ENCODE measurements at places on chromosomes 11 and 22.

DNA sequence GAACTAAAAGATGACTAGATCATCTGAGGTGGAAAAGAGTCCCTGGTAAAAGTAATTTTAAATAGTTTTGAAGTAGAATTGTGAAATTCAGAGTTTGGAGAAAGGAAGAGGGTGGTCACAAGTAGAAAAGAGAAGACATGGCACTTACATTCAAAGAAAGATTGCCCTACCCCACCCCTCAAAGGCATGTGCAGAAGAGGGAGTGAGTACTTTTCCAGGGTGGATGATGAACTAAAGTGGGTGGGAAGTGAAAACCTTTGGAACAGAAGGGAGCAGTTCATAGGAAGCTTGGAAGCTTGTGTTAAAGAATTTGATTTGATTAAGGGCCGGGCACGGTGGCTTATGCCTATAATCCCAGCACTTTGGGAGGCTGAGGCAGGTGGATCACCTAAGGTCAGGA, 23.6 kb downstream of the SREBF2 start:
- DNase-seq, result no peak

- no peak for DNase-seq
Measured at GRCh38 chr11:2862395-2863275, 22.9 kb downstream of the CDKN1C start.

DNA sequence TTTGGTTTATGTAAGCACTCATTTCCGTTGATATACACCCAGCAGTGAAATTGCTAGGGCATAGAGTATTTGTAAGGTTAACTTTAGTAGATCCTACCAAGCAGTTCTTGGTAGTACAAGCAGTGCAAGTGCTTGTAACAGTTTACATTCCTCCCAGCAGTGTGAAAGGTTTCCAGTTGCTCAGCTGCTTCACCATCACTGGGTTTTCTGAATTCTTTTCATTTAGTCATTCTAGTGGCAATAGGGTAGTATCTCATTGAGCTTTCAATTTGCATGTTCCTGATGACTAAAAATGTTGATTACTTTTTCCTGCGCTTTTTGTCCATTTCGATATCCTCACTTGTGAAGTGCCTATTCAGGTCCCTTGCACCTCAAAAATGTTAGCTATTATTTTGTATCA, 34.3 kb downstream of the ZNF202 start:
- no peak for DNase-seq

DNA sequence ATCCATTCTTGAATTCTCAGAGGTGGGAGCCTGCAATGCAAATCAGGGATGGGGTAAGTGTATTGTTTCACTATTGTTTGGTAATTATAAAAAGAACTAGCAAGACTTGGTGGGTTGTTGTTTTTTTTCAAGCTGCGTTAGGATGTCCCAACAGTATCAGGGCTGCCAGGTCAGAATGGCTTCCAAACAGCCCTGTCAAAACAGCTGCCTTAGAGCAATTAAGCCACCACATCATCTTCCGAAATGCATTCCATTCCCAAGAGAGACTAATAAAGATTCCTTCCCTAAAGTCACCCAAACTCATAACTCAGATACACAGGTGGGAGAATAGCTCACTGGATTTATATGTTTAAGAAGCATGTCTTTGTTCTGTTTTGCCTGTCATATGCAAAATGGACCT, 23.5 kb downstream of the BBOX1 start:
- DNase-seq, result no peak

GRCh38 chr11:35183326-35183925, 44.5 kb downstream of the CD44 start:
- DNase-seq, result no peak

- DNase-seq, result no peak
Measured at GRCh38 chr22:46833228-46833627, 70.8 kb downstream of the TBC1D22A start.

DNA sequence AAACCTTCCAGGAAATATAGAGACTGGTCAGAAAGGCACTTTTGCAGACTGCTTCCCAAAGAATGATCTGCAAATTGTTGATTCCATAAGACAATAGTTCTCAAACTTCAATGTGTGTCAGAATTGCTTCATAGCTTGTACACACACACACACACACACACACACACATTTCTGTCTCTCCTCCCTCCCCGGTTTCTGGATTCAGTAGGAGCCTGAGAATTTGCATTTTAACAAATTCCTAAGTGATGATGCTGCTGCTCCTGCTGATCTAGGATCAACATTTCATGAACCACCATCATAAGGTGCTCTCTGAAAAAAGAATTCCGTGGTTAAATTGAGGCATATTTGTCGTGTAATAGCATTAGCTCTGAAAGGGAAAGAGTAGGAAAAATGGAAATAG, 35.3 kb upstream of the FZD4 start:
- peak; percentile 28 for DNase-seq

DNA sequence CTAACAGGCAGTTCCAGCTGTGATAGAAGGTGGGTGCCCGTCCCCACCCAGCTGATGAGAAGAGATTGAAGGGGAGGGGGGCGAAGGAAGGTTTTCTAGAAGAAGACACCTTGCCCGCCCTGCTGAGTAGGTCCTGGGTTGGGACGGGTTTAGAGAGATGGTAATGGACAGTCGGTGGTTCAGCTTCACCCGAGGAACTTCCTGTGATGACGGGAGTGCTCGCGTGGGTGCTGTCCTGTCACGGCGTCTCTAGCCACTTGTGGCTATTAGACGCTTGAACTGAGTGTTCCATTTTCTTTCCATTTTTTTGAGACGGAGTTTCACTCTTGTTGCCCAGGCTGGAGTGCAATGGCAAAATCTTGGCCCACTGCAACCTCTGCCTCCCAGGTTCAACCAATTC, 27.6 kb upstream of the MGAT3 start:
- no peak for DNase-seq

DNA sequence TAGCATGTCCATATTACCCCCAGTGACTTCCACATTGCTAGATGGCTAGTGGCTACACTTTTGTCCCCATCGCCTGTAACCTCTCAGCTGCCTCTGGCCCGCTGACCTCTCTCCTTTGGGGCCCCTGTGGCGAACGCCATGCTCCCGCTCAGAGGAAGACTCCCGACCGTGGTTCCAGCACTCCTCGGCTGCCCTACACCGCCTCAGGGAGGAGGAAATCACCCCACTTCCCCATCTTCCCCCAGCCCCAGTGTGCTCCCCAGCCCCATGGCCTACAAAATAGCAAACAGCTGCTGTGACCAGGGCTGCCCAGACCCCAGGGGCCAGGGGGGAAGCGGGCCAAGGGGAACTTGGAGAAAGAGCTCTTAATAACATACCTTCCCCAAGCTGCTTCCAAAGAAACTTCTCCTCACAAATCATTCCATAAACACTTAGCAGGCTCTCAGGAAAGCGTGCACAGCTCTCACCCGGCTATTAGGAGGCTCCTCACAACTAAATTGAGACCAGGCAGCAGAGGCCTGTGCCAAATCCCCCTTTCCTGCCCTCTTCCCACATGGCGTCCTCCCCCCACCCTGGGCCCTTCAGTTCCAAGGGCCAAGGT, 63.5 kb upstream of the WNT11 start:
- DNase-seq, result no peak

DNA sequence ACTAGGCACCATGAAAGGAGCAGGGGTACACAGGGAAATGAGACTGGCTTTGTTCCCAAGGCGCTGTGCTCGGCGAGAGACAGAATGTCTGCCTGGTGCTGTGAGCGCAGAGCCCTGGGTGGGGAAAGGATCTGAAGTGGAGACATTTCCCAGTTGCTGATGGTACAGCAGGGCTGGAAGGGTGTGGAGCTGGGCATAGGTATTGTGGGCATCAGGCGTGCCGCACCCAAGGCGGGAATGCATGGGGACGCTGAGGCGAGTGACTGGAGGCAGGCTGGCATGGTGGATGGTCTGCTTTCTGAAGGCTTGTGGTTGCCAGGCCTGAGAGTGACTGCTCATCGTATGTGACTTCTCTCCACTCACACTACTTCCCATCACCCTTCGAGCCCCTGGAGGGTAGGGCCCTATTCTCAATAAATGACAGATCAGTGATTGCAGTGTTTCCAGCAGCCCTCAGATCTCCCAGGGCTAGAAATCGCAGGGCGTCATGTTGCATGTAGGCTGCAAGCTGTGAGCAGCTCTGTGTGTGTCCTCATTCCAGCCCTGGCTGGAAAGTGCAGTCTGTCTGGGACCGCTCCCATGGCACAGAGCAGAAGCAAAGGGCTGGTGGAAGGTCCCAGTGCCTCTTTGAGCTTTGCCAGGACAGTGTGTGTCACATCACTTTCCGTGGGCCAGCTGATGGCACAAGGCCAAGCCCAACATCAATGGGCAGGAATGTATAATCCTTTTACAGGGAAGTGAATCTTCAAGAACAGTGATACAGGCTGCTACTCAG, 67.7 kb downstream of the TBC1D22A start:
- DNase-seq, result no peak

- DNase-seq, result no peak
Measured at GRCh38 chr11:45285930-45286632, at the start of gene SYT13. Gene SYT13 (minus strand): TSS chr11:45286341. CDS start chr11:45286207, 134 bp downstream.

GRCh38 chr22:36162127-36163034, 1.8 kb upstream of the APOL3 start:
- DNase-seq, result no peak

- no peak for DNase-seq
Measured at GRCh38 chr11:130247319-130247718, 67.4 kb downstream of the ZBTB44 start.

GRCh38 chr11:1307998-1308742, 1.3 kb downstream of the TOLLIP start:
- no peak for DNase-seq

DNA sequence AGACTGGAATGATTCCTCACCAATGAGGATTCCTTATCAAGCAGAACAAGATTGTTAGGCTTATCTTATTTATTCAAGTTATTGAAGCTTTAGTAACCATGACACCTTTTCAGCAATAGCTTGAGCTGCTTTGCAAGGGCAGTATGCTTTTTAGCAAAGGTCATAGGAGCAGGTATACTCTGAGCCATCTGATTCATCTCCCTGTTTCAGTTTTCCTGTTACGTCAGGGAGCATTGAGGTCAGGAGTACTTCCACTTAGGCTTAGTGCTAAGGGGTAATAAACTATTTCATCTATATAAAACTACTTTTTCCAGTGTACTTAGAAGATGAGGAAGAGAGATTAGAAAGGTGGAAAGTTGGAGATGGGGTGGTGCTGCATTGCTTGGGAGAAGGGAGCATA, 17.7 kb upstream of the ANKRD42 start:
- no peak for DNase-seq

DNA sequence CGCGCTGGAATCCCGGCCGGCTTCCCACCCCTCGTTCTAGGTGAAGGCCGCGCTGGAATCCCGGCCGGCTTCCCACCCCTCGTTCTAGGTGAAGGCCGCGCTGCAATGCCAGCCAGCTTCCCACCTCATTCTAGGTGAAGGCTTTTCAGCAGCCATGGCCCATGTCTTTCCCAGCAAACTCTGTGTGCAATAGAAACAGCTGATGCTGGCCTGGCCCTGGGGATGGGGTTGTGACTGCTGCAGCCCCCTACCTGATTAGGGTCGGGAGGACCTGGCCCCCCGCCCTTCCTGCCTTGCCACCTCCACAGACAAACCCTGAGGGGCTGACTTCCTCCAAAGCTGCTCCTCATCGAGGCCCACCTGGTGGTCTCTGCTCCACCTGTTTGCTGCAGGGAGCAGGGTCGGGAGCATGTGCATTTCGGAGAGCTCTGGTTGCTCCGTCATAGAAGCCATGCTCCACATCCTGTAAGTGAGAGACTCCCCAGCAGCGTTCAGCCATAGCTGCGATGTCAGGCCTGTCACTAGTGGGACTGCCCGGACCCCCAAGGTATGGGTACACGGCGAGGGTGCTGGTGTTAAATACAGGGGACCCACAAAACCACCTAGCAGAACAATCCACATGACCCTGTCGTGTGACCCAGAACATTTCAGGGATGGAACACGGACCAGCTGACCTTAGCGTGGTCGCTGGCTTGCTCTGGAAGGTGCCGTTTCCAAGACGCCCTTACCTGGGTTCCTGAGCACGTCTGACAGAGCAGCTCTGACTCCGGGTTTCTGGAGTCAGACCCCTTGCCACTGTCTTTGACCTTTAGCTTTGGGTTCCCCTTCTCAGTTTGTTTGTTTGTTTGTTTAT, 3.3 kb downstream of the ZBED4 start:
- no peak for DNase-seq

DNA sequence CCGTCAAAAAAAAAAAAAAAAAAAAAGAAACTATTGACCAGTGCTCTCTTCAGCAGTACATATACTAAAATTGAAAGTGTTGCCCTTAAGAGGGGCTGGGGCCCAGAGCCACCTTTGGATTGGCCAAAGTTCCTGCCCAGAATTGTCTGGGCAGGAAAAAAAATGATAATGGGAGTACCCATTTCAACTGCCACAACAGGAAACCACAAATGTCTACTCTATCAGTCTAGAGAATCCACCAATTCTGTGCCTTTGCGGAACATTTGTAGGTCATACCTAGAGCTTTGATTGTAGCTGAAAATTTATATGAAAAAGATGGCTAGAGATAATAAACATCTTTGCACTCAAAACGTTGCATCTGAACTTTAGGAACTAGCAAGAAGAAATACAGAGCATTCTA, 69.4 kb downstream of the FAM76B start:
- DNase-seq, result no peak

DNA sequence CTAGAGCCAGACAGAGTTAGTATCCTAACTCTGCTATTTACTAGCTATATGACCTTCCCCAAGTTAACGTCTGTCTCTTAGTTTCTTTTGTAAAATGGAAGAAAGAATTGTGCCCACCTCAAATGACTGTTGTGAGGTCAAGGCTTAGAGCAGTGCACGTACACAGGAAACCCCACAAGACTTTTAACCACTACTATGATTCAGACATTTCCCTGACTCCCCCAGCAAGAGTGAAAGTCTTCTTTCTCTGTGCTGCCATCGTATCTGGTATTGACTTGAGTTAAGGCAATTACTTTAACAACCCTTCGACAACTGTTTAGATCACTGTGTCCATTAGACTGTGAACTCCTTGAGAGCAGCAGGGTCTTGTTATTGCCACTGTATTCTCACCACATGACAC, 2.6 kb upstream of the OR52W1 start:
- DNase-seq, result no peak

DNA sequence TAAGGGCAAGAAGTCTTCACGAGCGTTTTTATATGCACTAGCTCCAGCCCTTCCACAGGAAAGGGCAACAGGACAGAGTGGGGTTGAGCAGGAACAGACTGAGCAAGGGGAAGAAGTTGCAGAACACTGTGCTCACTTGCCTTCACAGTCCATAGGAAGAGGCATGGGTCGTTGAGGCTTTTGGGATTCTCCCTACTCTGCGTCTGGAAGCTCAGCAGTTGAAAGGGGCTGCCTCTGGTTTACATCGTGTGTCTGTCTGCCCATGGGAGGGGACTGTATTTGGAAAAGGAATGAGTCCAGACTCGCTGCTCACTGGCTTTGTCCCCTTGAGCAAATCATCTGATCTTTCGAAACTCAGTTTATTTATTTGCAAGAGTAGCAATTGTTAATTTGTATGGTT, 1.1 kb upstream of the PDGFD start:
- no peak for DNase-seq

GRCh38 chr11:36427079-36427478, 83.0 kb downstream of the TRAF6 start:
- DNase-seq, result no peak

- no peak for DNase-seq
Measured at GRCh38 chr22:35743326-35743860, 25.7 kb downstream of the APOL5 start.

- DNase-seq, result no peak
Measured at GRCh38 chr22:28440592-28441390, 238.8 kb downstream of the TTC28 start.

Data from SK-N-MC (cell line).